Suppressor macrophage treated with lipopolysaccharide for 1 hour (primary cell): ENCODE measurements at places on chromosomes 1 and 21.

DNA sequence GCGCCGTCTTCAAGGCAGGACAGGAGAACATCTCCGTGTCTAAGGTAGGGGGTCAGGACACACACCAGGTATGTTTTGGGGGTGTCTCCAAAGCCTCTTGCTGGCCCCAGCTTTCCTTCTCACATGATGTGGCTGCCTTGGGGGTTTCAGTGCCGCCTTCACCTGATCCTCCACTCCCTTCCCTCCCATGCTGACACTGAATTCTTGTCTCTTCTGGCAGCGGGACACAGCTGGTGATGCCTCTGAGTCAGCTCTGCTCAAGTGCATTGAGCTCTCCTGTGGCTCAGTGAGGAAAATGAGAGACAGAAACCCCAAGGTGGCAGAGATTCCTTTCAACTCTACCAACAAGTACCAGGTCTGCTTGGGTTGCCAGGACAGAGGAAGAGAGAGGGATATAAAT is 13.5 kb downstream of the ATP1A2 start:
- no peak for DNase-seq

- DNase-seq = peak; percentile 76
These were observed 4.5 kb downstream of the HSPB7 start for GRCh38 chr1:16013220-16013907.

DNA sequence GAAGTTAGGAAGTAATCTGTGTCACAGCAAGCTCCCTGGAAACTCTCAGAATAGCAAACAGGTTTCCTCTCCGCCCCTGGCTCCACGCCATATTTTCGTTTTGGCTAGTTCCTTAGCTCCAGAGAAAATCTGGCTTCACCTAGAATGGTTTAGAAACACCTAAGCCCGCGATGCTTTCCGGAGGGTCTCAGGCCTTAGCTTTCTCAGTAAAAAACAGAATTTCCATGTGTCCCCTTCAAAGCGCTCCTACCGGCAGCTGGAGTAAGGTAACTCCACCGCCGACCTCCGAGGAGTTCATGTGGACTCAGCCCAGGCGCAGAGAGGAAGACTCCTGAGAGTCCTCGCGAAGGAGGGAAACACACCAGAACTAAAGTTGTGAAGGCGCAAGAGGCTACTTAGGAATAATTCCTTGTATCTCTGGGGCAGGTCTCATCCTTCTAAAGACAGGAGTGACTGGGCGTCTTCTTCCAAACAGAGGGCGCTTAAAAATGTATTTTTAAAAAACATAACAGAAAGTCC is 406 bp downstream of the KIAA0040 start:
- DNase-seq = peak; percentile 36

GRCh38 chr1:229059671-229060539 is 211.0 kb upstream of the RAB4A start:
- DNase-seq = no peak

GRCh38 chr1:110070282-110070669 is 196 bp downstream of the ALX3 start:
- DNase-seq = no peak

DNA sequence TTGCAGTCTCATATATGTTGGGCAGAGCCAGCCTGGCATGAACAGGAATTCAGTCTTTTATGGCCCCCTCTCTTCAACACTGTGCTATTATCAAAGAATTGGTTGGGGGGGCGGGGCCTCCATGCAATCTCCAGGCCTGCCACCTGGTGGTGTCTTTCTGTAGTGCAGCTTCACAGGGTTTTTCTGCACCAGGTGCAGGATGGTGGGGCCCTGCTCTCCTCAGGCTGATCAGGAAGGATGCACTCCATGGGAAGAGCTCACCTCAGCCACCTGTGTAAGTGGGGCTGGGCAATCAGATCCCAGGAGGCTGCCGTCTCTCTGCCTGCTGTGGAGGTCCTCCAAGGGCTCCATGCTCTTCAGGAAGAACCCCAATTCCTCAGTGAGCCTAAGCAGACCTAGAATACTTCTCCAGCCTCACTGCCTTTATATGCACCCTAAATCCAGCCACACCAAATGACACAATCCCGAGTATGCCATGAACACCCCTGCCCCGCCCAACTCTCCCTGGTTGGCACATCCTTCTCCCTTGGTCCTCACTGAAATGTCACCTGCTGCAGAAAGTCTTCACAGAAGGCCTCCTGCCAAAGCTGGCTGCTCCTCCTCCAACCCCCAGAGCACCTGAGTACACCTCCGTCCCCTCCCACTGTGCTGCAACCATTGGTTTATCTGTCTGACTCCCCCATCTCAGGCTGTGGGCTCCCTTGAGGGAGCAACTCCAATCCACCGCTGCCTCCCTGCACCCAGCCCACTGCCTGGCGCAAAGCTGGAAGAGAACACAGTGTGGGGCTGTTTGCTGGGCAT is 16.5 kb downstream of the STK40 start:
- DNase-seq = peak; percentile 82

- DNase-seq = no peak
These were observed 9.9 kb downstream of the TGFBR3 start for GRCh38 chr1:91876040-91876470.

DNA sequence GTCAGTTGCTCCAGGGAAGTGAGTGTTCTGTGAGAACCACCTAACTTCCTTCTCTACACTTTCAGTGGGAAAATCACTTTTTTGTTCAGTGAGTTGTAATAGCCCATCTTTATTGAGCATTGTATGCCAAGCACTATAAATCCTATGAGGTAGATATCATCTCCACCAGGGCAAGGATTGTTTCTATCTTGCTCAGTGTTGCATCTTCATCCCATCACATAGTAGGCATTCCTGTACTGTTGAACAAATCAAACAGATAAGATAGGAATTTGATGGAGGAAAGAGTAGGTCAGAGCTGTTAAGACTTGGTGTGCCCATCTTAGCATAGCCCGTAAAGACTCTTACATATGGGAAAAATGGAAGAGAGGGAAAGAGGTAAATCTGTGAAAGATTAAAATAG is 2.9 kb upstream of the PIGV start:
- DNase-seq = no peak

DNA sequence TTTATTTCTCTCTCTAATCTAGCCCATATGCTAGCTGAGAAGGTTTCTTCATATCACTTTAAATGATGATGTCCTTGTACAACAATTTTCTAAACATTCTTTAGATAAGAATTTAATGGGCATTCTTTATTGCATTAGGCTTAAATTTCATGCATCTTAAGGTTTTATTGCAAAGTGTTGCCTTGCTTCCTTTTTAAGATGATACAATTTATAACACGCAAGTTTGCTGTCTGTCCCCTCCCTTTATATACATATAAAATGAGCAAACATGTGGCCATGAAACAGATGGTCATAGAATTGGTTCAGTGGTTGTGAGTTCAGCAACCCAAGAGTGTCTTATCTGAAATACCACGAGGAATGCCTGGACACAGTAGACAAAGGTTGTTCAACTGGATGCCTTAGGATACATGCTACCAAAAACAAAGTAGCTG is 12.1 kb downstream of the NBPF3 start:
- no peak for DNase-seq

- no peak for DNase-seq
These were observed 48.8 kb upstream of the KCNH1 start for GRCh38 chr1:211182746-211183145.

DNA sequence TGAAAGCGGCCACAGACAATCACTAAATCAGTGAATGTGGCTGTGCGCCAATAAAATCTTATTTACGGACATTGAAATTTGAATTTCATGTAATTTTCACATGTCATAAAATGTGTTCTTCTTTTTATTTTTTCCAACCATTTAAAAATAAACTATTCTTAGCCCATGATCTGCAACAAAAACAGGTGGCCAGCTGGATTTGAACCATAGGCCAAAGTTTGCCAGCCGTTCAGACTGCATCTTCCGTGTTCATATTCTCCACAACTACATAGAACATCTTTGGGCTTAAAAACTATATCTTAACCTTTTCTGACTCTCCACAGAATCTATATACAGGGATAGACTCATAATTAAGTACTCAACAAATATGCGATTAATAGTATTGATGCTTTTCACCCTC is 81.2 kb upstream of the RALGPS2 start:
- DNase-seq = no peak

GRCh38 chr1:150365941-150366340 is 2.0 kb downstream of the RPRD2 start:
- peak; percentile 33 for DNase-seq

DNA sequence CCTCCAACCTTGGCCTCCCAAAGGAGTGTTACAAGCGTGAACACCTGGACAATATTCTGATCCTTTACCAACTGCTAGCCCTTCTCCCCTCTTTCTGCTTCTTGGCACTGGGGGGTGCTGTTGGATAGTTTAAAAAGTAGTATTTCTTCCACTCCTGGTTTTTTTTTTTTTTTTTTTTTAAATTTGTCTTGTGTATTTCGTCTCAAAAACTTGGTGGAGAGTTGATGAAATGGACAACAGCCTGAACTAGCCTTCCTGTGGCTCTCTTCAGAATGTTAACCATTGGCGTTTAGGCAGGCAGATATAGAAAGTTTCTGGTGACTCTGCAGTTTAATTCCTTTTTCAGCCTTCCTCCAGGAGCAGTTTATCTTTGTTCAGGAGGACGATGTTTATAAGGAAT is 69.7 kb upstream of the USP24 start:
- peak; percentile 62 for DNase-seq

- no peak for DNase-seq
These were observed 350.2 kb downstream of the PLPP3 start for GRCh38 chr1:56229186-56229585.

DNA sequence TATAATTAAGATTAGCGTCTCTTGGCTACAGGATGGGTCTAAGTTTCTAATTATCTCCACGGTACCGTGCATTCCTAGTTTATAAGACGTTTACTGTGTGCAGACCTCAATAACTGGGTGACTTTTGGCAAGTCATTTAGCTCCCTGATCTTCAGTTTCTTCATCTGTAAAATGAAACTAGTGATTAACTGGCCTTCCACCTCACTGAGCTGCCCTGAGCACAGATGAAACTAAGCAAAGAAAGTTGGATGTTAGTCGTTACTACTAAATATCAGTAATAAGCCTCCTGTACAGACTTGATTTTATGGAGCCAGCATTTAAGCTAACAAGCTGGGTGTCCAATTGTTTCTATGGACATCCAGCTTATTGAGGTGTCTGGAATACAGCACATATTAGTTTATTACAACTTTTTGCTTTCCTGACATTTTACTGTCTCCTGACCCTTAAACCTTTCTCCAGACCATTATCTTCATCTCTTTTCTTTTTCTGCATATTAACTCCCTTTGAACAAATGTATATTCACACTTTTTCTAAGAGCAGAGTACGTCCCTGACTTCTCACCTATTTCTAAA is 1.1 kb downstream of the CR2 start:
- DNase-seq = no peak

DNA sequence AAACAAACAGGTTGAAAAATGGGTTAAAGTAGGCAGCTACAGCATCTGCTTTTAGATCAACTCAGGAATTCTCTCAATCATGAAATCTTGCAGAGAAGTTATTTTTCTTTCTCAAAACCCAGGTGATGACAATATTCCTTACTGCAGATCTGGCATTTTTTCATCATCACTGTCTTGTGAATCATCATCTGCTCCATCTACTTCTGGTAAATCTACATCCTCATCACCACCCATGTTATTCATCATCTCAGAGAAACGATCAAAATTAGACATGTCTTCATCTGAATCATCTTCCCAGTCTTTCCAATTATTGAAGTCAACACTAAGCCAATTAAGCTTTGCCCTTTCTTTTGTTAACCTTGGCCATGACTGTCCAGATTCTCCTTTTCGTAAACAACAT is 21.8 kb downstream of the GBP2 start:
- DNase-seq = no peak

DNA sequence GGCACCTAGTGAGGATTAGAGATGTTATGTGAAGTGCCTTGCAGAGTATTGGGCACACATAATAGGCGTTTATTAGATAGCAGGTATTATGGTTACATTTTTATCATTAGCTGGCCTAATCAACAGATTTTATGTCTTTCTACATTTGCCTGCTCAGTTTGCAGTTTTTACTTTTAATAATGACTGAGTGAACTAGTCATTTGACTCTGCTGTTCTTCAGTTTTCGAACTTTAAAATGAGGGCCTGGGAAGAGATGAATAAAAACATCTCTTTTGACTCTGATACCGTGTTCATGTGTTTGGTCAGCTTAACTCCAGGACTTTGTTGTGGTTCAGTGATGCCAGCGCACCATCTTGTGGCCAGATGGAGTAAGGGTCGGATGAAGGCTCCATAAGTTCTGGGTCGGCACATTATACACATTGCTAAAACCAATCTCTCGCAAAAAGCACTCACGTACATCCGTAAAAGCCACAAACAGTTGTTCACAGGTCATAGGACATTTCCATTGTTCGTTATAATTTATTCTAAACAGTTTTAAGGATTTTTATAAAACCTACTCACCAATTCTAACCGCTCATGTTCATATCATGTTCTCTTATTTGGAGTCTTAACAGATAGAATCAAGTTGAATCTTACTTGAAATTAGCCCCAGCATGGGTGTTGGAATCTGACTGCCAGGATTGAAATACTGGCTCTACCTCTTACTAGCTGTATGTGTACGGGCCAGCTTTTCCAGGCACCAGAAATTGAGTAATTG is 78.4 kb upstream of the GPR88 start:
- peak; percentile 72 for DNase-seq

DNA sequence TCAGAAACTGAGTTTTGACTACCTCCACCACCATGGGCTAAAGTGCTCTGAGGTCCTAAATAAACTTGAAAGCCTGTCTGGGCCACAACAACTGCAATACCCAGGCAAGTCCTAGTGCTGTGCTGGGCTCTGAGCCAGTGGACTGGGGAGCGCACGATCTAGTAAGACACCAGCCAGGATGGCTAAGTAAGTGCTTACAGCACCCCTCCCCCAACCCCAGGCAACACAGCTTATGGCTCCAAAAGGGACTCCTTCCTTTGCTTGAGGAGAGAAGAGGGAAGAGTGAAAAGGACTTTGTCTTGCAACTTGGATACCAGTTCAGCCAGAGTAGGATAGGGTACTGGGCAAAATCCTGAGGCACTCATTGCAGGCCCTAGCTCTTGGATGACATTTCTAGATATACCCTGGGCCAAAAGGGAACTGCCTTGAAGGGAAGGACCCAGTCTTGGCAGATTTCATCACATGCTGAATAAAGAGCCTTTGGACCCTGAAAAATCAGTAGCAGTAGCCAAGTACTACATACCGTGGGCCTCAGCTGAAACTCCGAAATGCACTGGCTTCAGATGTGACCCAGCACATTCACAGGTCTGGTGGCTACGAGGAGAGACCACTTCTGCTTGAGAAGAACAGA is 1.6 kb downstream of the C1orf105 start:
- no peak for DNase-seq

DNA sequence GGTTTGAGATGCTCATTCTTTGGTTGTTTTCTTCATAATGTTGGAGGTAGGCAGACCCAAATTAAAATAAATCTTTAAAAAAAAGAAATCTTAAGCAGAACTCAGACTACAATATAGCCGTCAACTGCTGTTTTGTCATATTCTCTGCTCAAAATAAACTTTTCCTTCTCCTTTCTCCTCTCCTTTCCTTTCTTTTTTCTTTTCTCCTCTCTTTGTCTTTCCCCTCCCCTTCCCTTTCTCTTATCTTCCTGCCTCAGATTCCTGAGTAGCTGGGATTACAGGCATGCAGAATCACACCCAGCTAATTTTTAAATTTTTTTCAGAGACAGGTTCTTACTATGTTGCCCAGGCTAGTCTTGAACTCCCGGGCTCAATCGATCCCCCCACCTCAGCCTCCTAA is 24.8 kb upstream of the MTF1 start:
- DNase-seq = no peak

- DNase-seq = no peak
These were observed 92.1 kb upstream of the POU3F1 start for GRCh38 chr1:38138498-38139233.
